Esophagus muscularis mucosa (tissue), 4 donors: ENCODE measurements at places on chromosomes 16 and 17.

DNA sequence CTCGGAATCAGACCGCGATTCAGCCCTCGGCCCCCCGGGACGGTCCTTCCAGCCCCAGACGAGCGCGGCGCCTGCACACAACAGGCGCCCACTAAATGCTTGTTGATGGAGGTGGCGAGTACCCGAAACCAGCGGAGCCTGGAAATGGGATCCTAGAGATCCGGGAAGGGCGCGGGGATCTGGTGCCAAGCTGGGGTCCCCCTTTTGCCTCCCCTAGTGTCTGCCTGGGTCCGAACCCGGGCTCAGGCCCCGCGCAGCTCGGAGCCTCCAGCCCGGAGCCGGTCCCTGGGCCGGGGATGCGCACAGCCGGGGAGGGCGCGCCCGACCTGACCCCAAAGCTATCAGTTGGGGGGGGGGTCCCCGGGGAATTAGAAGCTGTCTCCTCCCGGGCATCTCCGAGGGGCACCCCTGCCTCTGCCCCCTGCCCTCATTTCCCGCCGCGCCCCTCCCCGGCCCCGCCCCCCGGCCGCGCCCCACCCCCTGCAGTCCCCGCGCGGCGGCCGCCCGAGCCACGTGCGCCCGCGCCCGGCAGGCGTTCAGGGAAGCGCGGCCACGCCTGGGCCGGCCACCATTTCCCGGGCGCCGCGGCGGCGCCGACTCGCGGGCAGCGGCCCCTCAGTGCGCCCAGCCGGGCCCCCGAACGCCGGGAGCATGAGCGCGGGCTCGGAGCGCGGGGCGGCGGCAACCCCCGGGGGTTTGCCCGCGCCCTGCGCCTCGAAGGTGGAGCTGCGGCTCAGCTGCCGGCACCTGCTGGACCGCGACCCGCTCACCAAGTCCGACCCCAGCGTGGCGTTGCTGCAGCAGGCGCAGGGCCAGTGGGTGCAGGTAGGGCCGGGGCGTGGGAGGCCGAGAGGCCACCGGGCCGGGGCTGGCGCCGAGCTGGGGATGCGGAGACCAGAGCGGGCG, at the start of gene CPNE7:
Gene CPNE7 (plus strand): TSS at position 512 of the 906 bp plus-strand sequence. CDS start 140 bp downstream, at position 652.
- DNase-seq, result no peak

DNA sequence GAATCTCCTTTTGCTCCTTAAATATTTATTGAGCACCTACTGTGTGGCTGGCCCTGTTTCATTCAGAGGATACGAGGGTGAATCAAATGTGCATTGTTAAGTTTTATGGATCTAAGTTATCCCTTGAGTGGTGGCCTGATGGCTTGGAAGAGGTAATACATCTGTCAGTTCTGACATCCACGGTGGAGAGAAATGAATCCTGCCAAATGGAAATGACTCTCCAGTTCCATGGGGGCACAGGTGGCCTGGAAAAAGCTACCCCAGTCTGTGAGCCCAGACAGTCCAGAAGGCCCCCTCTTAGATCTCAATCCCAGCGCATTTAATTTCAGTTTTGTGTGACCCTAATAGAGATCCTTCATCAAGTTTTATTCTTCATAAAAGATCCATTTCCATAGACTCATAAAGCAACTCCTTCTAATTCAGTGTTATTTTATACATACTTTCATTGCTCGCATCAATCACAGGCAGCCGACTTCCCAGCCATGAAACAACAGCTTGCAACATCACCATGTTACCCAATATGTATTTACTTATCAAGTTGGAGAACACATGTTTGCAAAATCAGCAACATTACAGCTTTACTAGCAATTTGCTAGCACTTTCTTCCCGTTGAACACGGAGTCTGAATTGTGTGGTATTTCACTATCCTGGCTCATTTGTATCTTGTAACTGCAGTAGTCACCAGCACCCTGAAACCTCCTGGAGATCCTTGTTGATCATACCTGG, 334.8 kb upstream of the HSBP1 start:
- DNase-seq, result no peak

- DNase-seq, result no peak
Measured at GRCh38 chr17:54950116-54950515, 18.3 kb downstream of the COX11 start.

DNA sequence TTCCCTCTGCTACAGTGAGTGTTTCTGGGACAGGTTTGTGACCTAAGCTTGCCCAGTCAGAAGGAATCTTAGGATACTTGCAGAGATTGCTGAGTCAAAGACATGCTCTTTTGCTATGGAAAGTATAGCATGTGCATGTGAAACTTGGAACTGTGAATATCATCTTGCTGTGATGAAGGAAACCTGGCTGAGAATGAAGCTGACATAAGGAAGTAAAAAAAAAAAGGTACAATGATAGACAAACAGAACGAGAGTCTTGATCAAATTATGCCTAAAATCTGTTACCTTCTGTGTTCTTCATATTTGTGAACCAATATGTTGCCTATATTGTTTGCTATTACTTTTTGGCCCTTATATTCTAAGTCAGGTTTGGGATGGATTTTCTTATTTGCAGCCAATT, 525.7 kb downstream of the NPIPA7 start:
- no peak for DNase-seq

GRCh38 chr16:57349212-57350031, 9.2 kb upstream of the CCL22 start:
- DNase-seq, result peak; percentile 66

- no peak for DNase-seq
Measured at GRCh38 chr17:82222816-82223215, 6.0 kb upstream of the SLC16A3 start.

DNA sequence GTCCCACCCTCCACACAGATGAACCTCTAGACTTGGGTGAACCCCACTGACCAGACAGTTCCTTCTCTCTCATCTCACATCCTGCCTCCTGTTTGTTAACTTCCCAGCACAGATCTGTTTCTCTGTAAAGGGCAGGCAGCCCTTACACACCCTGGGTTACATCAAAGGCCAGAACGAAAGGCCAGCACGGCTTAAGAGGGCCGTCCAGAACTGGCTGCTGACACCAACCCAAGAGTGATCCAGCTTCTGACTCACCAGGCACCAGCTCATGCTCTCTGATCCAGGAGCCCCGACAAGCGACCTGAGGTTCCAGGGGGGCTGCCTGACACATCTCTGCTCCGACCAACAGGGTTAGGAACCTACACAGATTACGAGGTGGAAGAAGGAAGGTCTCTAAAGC, 86.9 kb downstream of the MRM3 start:
- DNase-seq, result no peak

- DNase-seq, result no peak
Measured at GRCh38 chr16:12903407-12904328, 2.3 kb downstream of the SHISA9 start.

DNA sequence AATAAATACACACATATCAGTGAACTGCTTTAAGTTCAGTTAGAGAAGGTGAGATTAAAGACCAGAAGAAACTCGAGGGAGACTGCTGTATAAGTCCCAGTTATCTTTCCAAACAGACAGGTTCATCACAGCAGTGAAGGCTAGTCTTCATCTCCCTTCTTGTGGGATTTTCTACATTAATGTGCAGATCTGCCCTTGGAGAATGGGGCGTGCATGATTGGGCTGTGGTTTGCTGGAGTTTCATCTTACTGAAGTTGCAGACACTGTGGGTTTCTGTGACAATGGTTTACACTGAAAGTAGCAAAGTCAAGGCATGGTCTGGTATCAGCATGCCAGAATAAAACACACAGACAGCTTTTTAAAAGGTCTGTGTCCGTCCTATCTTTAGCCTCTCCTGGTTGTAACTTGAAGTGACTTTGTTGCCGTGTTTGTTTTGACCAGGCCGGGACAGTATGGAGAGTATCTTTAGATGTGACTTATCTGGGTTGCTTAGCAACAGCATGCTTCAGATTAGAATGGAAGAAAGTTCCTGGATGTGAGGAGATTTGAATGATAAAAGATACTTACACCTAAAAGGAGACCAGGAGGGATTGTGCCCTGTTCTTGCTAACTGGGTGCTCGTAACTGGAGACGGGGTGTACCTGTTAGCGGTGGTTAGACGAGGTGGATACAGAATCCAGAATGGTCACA, 16.1 kb downstream of the NAA60 start:
- DNase-seq, result no peak

DNA sequence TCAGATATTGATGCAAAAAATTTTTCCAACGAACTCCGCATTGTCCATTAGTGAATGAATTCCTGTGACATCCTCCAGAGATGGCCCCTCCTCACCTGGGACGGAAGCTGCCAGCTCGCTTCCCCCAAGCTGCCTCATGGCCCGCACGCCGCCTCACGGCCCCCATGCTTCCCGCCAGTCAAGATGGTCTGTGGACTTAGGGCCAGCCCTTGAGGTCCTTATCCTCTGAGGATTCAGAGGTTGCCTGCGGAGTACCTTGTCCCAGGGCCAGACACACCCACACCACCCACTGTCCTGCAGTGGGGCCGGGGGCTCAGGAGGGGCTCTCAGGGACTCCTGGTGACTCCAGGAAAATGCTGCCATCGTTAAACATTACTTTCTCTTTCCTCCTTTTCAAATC, 73.6 kb downstream of the SEC14L1 start:
- no peak for DNase-seq

DNA sequence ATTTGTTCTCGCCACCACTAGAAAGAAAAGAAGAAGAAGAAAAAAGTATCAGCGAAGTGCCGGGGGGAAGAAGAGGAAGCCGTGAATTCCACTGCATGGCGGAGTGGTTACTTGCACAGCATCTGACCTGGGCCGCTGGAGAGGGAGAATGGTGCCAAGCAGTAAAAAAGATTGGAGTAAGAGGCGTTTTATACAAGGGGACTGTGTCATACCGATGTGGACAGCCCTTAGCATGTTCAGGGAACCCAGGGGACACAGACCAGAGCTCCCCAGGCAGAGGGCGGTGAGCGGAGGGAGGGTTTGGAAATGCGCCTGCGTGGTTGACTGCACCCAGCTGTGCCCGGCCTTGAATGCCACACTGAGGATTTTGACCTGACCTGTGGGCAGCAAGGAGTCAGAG, 52.8 kb downstream of the PLXDC1 start:
- no peak for DNase-seq

DNA sequence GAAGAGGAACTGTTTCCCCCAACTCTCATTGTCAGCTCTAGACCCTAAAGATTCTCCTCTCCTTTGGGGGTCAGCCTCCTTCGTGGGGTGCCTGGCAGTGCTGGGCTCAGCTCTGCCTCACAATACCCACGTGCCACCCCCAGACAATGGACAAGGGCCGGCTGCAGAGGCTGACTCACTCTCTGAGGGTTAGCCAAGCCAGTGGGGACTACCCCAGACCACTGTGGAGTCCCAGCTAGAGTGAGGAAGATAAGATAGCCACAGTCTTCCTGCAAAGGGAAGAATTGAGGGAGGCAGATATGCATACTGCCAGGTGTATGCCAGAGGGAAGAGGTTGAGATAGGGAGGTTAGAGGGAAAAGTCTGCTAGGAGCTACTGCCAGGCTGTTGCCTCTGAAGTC, 13.5 kb upstream of the MTMR4 start:
- no peak for DNase-seq

GRCh38 chr17:60473788-60474187, 51.5 kb downstream of the CHCT1 start:
- DNase-seq, result no peak

- no peak for DNase-seq
Measured at GRCh38 chr17:32274643-32275042, 9.0 kb downstream of the RHBDL3 start.

DNA sequence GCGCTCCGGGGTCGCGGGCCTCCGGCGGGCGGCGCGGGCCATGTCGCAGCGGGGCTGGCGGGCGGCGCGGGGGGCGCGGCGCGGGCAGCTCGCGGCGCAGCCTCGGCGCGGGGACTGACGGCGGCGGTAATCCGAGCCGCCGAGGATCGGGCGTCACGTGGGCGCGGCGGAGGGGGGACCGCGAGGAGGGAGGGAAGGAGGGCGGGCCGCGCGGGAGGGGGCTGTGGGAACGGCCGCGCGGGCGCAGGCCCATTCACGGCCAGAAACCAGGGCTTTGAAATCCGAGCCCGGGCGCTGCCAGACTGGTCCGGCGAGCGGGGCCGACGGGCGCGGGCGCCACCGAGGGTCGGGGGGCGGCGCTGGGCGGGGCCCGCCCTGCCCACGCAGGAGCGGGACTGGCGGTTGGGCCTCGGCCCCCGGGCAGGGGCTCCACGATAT, at the start of gene MTSS2:
Gene MTSS2 (minus strand): TSS at position 116 of the 438 bp plus-strand sequence. CDS start 262 bp downstream, outside the sequence.
- no peak for DNase-seq

DNA sequence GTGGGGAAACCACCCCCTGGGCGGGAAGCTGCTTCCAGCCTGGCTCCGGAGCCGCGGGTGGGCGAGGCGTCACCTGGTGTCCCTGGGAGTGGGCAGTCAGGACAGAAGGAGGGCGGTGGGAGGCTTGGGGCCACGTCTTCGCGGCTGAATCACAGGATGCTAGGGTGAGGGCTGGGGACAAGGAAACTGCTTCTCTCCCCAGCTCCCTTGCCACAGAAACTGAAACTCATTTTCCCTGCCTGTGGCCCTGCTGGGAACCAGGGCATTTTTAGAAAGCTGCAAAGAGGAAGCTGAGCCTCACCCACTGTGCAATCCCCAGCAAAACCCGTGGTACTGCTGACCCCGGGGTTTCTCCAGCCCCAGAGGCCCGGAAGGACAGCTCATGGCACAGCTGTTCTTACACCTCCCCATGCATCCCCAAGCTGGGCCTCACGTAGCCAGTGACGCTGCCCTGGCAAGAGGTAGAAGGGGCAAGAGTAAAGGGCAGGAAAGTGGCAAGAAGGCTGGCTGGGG, 8.2 kb downstream of the RHBDF2 start:
- DNase-seq, result no peak
